Anterior cingulate cortex (tissue), 58 donors: ENCODE measurements at places on chromosomes 6 and 20.

DNA sequence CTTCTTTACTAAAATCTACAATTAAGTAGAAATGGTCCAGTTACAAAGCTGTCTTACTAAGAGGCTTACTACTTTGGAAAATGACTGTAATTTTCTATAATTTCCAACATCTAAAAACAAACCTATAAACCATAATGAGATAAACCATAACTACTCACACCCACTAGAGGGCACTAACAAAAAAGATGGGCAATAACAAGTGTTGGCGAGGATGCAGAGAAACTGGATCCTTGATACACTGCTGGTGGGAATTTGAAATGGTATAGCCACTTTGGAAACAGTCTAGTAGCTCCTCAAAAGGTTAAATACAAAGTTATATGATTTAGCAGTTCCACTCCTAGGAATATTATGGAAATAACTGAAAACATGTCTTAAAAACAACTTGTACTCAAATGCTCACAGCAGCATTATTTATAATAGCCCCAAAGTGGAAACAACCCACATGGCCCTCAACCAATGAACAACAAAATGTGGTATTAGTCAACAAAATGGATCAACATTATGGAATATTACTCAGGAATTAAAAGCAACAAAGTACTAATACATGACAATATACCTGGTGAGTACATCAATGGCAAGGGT lies 50.6 kb downstream of the GJA10 start:
- no peak for DNase-seq

DNA sequence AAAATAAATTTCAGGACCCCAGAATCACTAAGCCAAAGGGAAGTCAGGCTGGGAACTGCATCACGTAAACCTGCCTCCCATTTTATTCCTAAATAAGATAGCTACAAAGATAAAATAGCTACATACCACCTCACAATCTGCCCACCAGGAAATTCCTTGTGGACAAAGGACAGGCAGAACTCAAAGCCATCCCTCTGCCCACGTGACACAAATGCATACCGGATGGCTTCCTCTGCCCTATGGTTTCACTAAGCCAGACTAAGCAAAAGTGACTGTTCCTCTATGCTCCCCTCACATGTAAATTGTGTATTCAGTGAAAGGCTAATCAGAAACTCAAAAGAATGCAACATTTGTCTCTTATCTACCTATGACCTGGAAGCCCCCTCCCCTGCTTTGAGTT lies 15.0 kb downstream of the MBOAT1 start:
- DNase-seq: no peak

- DNase-seq: no peak
Observed at GRCh38 chr6:53639520-53639919, 26.0 kb downstream of the KLHL31 start.

DNA sequence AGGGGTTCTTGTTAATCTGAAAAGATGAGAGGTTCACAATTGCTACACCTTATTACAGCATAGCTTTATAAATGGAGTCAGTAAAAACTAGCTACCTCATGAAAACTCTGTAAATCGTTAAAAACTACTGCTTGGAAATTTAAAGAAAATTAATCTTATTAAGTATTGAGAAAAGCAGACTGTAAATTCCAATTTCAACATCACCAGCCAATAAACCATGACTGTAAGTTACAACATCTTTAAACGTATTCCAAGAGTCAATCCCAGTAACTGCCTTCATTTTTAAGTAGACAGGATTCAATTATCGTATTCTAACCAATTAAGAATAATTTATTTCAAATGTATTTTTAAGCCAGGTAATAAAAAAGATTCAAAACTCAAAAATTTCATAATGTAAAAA lies 70.3 kb downstream of the ATG5 start:
- no peak for DNase-seq

DNA sequence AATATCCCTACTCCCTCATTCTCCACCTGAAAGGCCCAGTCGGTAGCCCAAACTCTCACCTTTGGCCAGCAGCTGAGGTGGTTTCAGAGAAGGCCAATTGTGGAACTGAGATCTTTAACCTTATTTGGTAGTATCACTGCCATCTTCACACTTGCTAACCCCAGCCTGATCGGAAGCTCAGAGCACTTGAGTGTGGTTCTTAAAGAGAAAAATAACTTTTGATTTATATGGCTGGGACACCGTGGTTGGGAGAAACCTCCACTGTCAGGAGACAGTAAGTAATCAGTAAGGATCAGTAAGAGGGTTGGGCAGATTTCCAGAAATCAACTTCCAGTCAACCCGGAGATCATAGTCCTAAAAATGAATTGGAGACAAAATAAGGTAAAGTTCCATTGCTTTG lies 22.8 kb upstream of the PRSS16 start:
- no peak for DNase-seq

DNA sequence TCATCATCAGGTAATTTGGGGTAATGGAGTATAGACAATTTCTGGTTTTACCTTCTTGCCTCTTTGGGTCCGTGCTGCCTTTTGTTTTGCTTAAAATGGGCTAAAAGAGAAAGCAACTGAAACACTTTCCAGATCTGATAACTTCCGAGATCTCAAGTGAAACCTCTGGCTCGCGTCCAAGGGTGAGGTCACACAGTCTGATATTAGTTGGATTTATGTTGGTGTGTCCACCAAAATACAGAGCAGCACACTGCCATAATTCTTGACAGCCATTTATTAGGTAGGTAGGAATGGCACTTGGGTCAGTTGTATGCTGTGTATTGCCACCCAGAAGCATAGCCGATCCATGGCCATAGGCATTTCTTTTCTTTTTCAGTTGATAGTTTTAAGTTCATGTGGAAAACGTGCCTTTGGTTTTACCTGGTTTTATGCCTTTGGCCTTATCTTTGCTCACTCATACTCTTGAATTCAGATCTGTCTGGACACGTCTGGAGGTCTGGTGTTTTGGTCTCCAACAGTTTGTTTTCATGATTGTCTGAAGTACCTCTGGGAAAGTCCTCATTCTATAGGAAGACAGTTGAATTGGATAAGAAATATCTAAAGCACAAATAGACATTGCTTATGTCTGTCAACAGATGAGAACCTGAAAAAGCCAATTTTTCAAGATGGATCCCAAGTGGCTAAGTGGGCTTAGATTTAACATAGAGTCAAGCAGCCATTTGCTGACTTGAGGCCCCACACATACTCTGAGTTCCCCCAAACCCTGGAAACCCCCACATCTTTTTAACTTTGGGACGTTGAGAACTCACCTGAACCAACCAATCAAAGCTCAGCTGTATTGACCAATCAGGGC lies 320.8 kb downstream of the SOX4 start:
- no peak for DNase-seq

GRCh38 chr6:25027221-25027916 lies 91.6 kb upstream of the RIPOR2 start:
- no peak for DNase-seq

GRCh38 chr20:59634435-59635005 lies 30.2 kb downstream of the PHACTR3 start:
- no peak for DNase-seq

GRCh38 chr6:168468045-168468444 lies 27.1 kb downstream of the SMOC2 start:
- DNase-seq: no peak

DNA sequence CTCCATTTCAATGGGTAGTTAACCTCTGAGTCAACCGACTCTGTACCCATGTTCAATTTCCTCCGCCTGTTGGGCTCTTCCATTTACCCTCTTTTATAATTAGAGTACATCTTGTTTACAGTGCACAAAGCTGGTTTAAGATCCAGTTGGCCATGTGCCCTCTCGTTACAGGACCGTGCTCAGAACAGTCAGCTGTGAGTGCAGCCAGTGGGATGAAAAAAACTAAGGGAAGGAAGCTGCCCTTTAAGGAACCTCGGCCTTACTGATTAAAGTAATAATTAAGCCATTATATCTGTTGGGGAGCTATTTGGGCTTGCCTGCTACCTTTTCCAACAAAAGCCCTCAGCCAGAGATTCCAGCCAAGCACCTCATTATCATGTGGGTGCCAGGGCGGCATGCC lies 68.8 kb downstream of the TMEM170B start:
- DNase-seq: no peak

- DNase-seq: no peak
Observed at GRCh38 chr6:133208183-133208755, 32.9 kb upstream of the EYA4 start.

GRCh38 chr6:130105996-130106704 lies 87.8 kb downstream of the L3MBTL3 start:
- no peak for DNase-seq
